ENCODE measurements at places on chromosomes 3 and 15. TPM values are rescaled to one million over a fixed set of nuclear protein-coding genes. Genes with fewer than 3 reads are reported as not detected.

CLN6 gene
- 31.7 TPM for polyA plus RNA-seq

GPD1L gene
- polyA plus RNA-seq = 18.6 TPM

NPAP1 gene
- 0.70 TPM for polyA plus RNA-seq

CCR8 gene
- polyA plus RNA-seq = not detected

RGMA gene
- 8.0 TPM for polyA plus RNA-seq

LIPH gene
- polyA plus RNA-seq = 2.2 TPM

EFCAB12 gene
- polyA plus RNA-seq = 5.4 TPM

GRAMD2A gene
- polyA plus RNA-seq = 9.0 TPM

SLC12A1 gene
- polyA plus RNA-seq = 563 TPM

SHF gene
- polyA plus RNA-seq = 17.7 TPM

FAM107A gene
- 7.4 TPM for polyA plus RNA-seq

KBTBD13 gene
- 0.05 TPM for polyA plus RNA-seq

CDHR4 gene
- 0.16 TPM for polyA plus RNA-seq

IQCF5 gene
- polyA plus RNA-seq = not detected

CCDC71 gene
- polyA plus RNA-seq = 23.4 TPM

CPA3 gene
- polyA plus RNA-seq = 0.45 TPM

FGD5 gene
- polyA plus RNA-seq = 21.0 TPM

ARID3B gene
- 20.4 TPM for polyA plus RNA-seq

SEMA5B gene
- 22.3 TPM for polyA plus RNA-seq

DNA sequence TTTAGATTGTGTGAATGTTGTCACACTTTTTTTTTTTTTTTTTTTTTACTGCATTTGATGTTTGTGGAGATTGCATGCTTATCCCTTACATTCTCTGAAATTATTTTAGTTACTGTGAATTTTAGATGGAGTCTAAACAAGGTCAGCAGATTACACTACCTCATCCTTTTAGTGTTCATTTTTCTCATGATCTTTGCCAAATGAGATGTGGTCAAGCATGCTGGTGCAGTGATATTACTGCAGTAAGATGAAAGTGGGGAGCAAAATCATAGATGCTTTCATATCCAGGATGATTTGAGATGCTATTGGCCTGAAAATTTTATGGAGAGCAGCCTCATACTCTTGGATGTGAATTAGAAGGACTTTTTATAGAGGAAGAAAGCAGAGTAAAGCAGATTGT is 45.8 kb downstream of the SLC25A26 start:
- DNase-seq = no peak

GRCh38 chr3:10725067-10725466 is 91.0 kb upstream of the SLC6A11 start:
- no peak for DNase-seq

DNA sequence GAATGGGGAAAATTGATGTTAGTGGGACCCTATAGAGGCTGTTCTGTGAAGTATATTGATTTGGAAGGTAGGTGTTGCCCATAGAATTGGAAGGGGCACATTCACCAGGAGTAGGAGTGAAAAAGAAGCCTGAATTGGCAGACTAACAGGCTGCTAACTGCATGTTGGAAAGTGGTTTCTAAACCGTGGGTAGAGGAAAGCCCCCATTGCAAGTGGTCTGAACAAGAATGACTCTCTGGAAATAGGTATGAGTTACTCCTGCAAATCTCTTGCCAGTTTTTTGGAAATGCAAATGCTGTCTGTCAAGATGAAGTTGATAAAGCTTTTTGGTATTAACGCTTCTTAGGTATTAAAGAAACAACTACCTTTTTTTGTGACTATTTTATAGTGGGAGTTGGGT is 3.5 kb downstream of the UBE2E1 start:
- DNase-seq = no peak

DNA sequence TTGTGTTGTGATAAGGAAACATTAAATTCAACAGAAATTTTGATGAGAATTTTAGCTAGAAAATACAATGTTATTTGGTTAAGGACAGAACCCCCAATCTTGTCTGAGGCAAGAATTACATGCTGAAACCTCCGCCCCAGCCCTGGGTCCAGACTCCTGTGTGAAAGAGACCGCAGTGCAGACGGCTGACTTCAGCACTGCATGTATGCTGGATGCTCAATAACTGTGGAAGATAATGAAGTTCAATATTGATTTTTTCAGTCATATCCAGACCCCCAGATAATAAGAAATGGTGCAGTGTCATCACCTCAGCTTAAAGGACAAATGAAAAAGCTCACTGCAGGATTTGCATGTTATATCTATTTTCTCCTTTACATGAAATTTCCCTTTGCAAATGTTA is 188.3 kb upstream of the CNTN4 start:
- DNase-seq = no peak

DNA sequence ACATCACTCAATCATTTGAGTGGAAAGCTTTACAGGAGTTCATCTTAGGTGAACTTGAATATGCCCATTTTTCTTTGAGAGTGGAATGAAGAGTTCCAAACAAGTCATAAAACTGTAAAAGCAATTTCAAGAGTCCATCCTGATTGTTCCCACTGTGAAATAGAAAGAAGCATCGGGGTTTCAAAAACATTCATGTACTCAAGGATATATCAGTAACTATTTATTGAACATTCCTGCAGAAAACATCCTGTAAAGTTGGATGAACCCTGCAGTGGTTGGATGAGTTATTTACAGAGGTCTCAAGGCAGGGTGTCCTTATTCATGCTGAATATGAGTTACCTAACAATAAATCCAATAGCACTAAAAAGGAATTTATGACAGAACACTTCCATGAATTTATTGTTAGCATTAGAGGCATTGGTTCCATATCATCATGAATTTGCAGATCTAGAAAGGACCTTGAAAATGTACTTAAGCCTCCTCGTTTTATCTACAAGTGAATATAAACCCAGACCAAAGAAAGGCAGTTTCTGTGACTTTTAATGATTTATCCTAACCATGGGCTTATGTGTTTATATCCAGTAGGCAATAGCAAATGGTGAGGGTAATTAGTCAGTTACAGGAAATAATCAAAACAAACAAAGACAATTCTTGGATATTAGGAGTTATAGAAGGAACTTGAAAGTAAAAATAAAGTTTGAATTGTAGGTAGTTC is 361.9 kb upstream of the KCNMB2 start:
- no peak for DNase-seq

DNA sequence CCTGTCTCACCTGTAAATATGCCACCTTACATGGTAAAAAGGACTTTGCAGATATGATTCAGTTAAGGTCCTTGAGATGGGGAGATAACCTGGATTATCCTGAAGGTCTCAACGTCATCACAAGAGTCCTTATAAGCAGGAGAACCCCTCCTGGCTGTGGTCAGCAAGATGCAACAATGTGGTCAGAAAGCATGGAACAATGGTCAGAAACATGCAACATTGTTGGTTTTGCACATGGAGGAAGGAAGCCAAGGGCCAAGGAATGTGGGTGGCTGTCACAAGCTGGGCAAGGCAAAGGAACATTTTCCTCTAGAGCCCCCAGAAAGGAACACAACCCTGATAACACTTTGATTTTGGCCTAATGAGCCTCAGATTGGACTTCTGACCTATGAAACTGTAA is 9.4 kb upstream of the SUMF1 start:
- DNase-seq = no peak

- no peak for DNase-seq
Observed at GRCh38 chr3:65816208-65816607, 222.5 kb downstream of the MAGI1 start.

DNA sequence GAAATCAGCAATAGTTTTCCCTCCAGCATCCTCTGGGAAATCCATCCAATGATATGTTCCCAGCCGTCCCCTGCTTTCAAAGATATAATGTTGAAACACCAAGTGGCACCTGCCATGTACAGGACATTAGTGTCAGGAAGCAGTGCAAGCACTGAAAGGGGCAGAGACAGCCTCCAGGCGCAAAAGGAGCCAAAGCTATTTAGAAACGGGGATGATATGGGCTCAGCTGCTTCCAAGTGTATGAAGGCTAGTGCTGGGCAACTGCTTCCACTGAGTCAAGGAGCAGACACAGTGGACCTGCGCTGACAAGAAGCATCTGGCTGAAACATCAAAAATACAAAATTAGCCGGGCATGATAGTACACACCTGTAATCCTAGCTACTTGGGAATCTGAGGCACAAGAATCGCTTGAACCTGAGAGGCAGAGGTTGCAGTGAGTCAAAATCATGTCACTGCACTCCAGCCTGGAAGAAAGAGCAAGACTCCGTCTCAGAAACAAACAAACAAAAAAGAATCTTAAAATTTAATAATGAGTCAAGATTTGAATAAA is 119.7 kb downstream of the AQP9 start:
- DNase-seq = no peak

- DNase-seq = no peak
Observed at GRCh38 chr3:95627697-95628096, 1186.7 kb upstream of the EPHA6 start.

- DNase-seq = no peak
Observed at GRCh38 chr15:68536331-68537095, 42.3 kb upstream of the CORO2B start.

DNA sequence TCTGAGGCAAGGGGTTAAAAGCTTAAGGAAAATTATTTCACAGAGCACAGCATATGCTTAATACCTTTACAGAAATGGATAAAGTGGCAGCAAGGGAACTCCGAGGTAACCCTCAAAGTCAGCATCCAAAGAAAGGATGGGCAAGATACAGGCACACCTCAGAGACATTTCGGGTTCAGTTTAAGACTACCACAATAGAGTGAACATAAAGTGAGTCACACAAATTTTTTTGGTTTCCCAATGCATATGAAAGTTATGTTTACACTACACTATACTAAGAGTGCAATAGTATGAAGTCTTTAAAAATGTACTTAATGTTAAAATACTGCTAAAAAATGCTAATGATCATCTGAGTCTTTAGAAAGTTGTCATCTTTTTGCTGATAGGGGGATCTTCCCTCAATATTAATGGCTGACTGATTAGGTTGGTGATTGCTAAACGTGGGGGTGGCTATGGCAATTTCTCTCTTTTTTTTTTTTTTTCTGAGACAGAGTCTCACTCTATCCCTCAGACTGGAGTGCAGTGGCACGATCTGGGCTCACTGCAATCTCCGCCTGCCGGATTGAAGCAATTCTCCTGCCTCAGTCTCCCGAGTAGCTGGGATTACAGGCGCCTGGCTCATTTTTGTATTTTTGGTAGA is 10.0 kb downstream of the UBR1 start:
- no peak for DNase-seq

- DNase-seq = no peak
Observed at GRCh38 chr15:78213956-78214355, 20.4 kb downstream of the ACSBG1 start.

DNA sequence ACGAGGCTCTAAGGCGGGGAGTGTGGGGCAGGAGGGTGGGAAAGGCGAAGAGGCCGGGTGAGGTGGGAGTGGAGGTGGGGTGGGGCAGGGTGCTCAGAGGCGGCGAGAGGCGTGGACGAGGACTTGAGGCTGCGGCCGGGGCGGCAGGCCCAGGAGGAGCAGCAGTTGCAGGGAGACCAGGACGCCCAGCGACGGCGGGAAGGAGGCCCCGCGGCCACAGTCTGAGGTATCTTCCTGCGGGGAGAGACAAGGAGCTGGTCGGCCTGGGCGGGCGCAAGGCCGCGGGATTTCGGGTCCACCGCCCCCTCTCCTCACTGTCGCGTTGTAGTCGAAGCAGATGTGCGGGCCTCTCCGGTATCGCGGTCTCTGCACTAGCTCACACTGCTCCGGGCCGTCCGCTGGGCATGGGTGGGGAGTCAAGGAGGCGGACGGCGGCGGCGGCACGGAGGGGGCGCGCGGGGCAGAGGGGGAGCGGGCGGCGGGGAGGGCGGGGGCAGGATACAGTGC is 5.3 kb upstream of the TMEM115 start:
- DNase-seq = no peak

- DNase-seq = no peak
Observed at GRCh38 chr3:66638717-66639116, 137.9 kb upstream of the LRIG1 start.

DNA sequence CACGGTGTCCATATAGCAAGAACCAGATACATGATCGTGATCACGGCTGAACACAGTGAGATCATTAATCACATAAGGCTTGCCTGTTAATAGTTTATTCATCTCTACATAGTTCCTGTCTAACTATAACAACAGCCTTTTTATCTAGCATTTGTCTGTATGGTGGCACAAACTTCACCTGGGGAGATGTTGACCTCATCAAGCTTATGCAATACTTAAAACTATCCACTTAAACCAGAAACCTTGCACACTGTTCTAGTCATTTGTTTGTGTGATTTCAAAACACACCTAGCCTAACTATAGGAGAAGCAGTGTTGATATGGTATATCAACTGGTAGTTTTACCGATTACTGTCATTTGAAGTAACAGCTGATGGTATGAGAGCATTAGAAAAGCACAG is 124.8 kb downstream of the VPS13C start:
- no peak for DNase-seq

- no peak for DNase-seq
Observed at GRCh38 chr3:138136201-138136600, 4.0 kb upstream of the A4GNT start.

DNA sequence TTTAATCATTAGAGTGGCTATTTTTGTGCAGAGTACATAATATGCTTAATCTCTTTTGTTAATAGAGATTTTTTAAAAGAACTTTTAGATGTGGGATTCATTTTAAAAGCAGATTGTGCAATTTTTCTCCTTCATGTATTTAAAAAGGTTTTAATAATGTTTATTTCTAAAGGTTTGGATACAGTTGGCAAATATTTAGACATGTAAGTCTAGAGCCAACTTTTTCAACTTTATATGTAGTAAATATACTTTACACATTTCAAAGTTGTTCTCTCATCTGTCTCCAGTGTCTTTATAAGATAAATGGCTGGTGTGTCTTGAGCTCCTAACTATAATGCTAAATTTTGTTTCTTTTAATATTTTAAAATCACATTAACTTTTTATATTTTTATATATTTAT is 22.7 kb upstream of the GOLGA8B start:
- DNase-seq = no peak

- DNase-seq = no peak
Observed at GRCh38 chr3:126025862-126026261, 56.9 kb downstream of the ROPN1B start.

DNA sequence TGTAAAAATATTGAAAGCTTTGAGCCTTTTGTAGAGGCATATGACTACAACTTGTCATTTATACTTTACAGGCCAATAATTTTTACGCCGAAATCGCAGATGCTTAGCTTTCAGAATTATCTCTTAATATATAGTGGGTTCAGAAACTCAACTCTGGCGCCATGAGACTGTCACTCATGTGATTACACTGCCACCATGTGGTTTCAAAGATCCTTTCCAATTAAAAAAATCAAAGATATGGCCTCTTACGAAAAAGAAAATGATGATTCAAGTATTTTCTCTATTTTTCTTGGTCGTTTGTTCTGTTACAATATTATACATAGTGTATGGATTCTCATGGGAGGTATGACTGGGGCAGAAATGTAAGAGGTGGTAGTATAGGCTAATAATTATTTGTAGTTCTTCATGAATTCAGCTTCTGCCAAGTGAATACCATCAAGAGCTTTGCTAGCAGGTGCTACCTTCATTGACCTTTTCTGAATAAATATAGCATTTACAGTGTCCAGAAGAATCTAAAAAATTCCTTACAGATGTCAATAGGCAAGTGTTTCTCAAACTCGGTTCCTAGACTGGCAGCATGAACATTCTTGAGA is 751.7 kb upstream of the GOLIM4 start:
- no peak for DNase-seq

- no peak for DNase-seq
Observed at GRCh38 chr3:116815831-116816588, 106.4 kb downstream of the TUSC7 start.

GRCh38 chr3:117442566-117442965 is 733.0 kb downstream of the TUSC7 start:
- no peak for DNase-seq

Measured in left renal cortex interstitium (tissue), 4 donors.